Smooth muscle cell of trachea (primary cell): ENCODE measurements at places on chromosomes 5 and 9. TPM values are rescaled to one million over a fixed set of nuclear protein-coding genes. Genes with fewer than 3 reads are reported as not detected.

TTC39B gene
- 11.2 and 15.7 TPM in 2 replicates for total RNA-seq

KCNT1 gene
- total RNA-seq: not detected in 2 replicates

TMEM171 gene
- total RNA-seq: 0.87 and 1.8 TPM in 2 replicates

C7 gene
- total RNA-seq: 0.15 and 0.83 TPM in 2 replicates

CCL21 gene
- total RNA-seq: not detected in 2 replicates

DMRT3 gene
- not detected in 2 replicates for total RNA-seq

SHLD3 gene
- total RNA-seq: 2.0 and 3.6 TPM in 2 replicates

C9orf153 gene
- 0.15 and 0.50 TPM in 2 replicates for total RNA-seq

GABRA1 gene
- total RNA-seq: not detected in 2 replicates

LRRC26 gene
- not detected in 2 replicates for total RNA-seq

MEF2C gene
- total RNA-seq: 10.4 and 14.1 TPM in 2 replicates

COL27A1 gene
- total RNA-seq: 3.6 and 8.6 TPM in 2 replicates

SLC26A2 gene
- 12.4 and 12.6 TPM in 2 replicates for total RNA-seq

GGTA1 gene
- not detected in 2 replicates for total RNA-seq

IL5 gene
- total RNA-seq: not detected in 2 replicates

CDC25C gene
- total RNA-seq: 0.66 and 13.7 TPM in 2 replicates

HTR4 gene
- not detected in 2 replicates for total RNA-seq

DTWD2 gene
- 4.1 and 5.8 TPM in 2 replicates for total RNA-seq

TAF11L5 gene
- total RNA-seq: not detected in 2 replicates

KIF20A gene
- 12.2 and 108 TPM in 2 replicates for total RNA-seq

DPH7 gene
- total RNA-seq: 18.9 and 25.5 TPM in 2 replicates

SLCO4C1 gene
- not detected in 2 replicates for total RNA-seq

PLPP7 gene
- total RNA-seq: 9.3 and 13.2 TPM in 2 replicates

MPDZ gene
- total RNA-seq: 36.1 and 38.0 TPM in 2 replicates

C5orf52 gene
- total RNA-seq: not detected in 2 replicates

WHRN gene
- total RNA-seq: 0.73 and 4.0 TPM in 2 replicates

MOB3B gene
- total RNA-seq: 0.15 and 0.17 TPM in 2 replicates

GPR150 gene
- 0.29 and 0.66 TPM in 2 replicates for total RNA-seq

MRPL22 gene
- total RNA-seq: 11.4 and 26.8 TPM in 2 replicates

NR5A1 gene
- total RNA-seq: not detected in 2 replicates

PLPPR1 gene
- total RNA-seq: not detected in 2 replicates

CAMK2A gene
- total RNA-seq: 1.5 and 3.8 TPM in 2 replicates

NEUROG1 gene
- total RNA-seq: not detected in 2 replicates

TXNDC8 gene
- total RNA-seq: 1.9 TPM in 1 of 2 replicates, not detected in the other

ENTREP1 gene
- total RNA-seq: under 0.01 TPM in 1 of 2 replicates, not detected in the other

RFESD gene
- total RNA-seq: 2.2 and 3.1 TPM in 2 replicates

ARL14EPL gene
- total RNA-seq: not detected in 2 replicates

FOXE1 gene
- not detected in 2 replicates for total RNA-seq

TAF1L gene
- under 0.01 TPM in 2 replicates for total RNA-seq

SPATA31C1 gene
- not detected in 2 replicates for total RNA-seq

HINT1 gene
- 79.9 and 174 TPM in 2 replicates for total RNA-seq
